Stomach (tissue), 19 donors: ENCODE measurements at places on chromosomes 1 and 21. TPM values are rescaled to one million over a fixed set of nuclear protein-coding genes. Genes with fewer than 3 reads are reported as not detected.

GRCh38 chr1:53550201-53550741, 91.1 kb downstream of the DMRTB1 start:
- DNase-seq: peak; percentile 44

DNA sequence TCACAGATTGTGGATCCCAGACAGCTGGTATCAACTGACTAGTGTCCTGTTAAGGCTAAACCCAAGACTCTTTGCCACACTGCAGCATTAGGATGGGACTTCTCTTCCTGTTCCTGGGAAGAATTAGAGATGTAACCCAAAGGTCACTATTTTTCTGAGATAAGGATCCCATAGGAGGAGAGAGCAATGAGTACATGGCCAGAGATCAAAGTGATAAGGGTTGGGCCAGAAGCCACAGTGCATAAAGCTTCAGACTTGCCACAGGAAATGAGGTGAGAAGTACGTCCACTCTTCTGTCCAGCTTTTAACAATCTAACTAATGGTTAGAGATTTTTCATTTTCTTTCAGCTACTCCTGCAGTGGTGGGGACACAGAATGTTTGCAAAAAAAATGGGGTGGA, at the start of gene HSD3B1:
Gene HSD3B1, plus strand, starts transcription at position 270 of the 400 bp plus-strand sequence. CDS start 267 bp downstream, outside the sequence.
- no peak for DNase-seq

- DNase-seq: peak; percentile 70
Observed at GRCh38 chr1:3410142-3410925, 44.1 kb upstream of the ARHGEF16 start.

GRCh38 chr1:119409731-119410130, 5.2 kb upstream of the HSD3B2 start:
- no peak for DNase-seq

DNA sequence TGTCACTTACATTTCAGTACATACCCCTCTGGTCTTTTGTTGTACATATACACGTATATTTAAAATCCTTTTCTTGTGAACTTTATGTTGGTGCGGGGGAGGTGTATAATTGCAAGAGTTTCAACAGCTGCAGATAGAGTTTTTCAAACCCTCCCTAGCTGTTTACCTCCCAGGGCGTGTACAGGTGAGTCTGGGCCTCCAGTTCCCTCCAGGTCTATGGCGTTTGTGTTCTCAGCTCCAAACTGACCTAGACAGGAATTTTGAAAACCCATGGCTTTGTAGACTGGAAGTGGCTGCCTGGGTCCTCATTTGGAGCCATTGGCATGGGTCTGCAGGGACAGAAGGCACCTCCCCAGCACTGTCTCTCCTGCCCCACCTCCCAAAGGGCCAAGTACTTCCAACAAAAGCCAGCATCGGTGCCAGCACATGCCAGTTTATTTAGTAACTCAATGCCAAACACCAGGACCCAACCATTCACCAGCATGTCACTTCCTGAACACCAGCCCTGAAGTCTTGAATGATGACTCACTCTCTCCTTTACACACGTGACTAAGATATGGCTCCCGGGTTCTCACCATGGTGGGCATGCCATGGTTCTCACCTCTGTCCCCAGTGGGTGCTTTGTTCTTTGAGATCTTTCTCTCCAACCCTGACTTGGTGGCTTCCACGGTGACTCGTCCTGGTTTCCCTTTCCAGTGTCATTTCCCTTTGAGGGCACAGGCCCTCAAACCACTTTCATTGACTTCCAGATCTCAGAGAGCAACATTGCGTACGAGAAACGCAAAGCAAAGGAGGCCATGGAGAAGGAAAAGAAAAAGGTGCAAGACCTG, 57.3 kb upstream of the EFHD2 start:
- DNase-seq: peak; percentile 77

- DNase-seq: no peak
Observed at GRCh38 chr1:8219530-8219929, 98.4 kb upstream of the SLC45A1 start.

DNA sequence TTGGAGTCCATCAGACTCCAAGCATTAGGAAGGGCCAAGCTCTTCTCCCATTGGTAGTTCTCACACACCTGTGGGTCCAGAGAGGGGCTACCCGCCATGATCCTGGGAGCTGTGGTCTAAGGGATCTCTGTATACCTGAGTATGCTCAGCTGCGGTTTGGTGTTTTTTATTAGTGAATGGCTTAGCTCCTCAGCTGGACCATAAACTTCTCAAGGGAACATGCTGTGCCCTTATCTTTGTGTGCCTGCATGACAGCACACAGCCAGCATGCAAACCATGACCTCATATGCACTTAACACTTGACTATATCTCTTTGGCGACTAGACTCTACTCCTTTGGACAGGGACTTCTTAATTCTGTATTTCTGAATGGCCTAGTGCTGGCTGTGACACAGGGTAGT, 94.5 kb downstream of the CD58 start:
- DNase-seq: no peak

DNA sequence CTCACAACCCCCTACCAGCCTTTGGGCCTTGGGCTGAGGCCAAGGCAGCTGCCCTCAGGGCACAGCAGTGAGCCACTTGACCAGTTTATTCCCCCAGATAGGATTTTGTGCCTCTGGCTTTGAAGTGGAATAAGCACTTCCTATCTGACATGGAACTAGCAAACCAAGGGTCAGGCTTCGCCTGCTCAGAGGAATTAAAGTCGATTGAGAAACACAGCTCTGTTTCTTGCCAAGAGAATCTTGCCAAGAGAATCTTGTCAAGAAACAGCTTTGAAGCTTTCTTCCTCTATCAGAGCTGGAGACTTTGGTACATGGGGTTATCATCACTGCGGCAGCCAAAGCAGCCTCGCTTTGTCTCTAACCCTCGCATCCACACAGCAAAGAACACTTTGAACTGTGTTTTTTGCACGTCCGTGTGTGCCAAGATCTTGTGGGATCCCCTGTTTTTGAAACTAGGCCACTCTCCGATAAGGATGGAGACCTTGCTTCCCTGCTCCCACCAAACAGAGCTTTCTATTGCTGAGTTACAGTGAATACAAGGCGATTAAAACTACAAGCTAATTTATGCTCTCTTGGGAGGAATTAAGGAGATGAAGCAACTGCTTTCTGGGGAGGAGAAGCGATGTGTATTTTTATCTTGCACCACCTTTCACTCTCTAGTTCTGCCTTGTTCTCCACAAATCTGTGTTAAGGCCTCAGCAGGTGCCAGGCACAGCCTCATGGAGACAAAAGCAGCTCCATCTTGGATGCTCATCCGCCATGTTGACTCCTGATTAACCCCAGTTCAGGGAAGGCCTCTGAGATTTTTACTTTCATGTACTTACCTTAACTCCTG, 67.3 kb downstream of the RHOU start:
- peak; percentile 73 for DNase-seq

GRCh38 chr1:178716111-178716510, 8.9 kb upstream of the RALGPS2 start:
- no peak for DNase-seq

- DNase-seq: no peak
Observed at GRCh38 chr1:82143108-82143833, 342.5 kb downstream of the ADGRL2 start.

DNA sequence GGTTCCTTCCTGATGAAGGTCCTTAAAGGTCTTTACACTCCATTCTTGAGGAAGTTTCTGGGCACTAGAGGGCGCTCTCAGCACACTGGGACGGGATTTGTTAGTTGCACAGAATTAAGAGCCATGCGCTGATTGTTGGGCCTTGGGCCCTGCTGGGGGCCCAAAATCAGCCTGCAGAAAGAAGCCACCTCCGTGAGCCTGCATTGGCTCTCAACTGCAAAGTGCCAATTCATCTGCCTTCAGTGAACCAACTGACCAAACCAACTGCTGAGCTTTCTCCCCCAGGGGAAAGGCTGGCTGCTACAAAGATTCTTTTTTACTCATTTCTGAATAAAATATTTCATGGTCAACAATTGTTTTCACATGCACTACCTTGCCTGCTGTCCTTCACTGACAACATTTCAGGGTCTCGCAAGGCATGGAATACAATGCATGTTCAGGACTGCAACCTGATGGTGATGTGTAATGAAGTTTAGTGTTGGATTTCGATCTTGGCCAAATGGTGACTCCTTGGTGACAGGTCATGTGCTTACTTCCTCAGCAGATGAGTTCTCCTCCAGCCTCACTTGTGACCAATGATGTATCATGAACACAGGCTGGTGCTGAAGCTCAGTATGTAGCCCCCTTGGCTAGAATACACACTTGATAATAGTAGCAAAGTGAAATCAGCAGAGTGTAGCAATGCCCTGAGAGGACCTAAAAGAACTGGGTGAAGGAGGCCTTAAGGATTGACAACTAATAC, 45.7 kb upstream of the PRDX6 start:
- DNase-seq: peak; percentile 95

GRCh38 chr1:169107603-169108208, 1.2 kb downstream of the ATP1B1 start:
- DNase-seq: no peak

GRCh38 chr1:165144757-165145397, 211.6 kb downstream of the LMX1A start:
- DNase-seq: peak; percentile 82

DNA sequence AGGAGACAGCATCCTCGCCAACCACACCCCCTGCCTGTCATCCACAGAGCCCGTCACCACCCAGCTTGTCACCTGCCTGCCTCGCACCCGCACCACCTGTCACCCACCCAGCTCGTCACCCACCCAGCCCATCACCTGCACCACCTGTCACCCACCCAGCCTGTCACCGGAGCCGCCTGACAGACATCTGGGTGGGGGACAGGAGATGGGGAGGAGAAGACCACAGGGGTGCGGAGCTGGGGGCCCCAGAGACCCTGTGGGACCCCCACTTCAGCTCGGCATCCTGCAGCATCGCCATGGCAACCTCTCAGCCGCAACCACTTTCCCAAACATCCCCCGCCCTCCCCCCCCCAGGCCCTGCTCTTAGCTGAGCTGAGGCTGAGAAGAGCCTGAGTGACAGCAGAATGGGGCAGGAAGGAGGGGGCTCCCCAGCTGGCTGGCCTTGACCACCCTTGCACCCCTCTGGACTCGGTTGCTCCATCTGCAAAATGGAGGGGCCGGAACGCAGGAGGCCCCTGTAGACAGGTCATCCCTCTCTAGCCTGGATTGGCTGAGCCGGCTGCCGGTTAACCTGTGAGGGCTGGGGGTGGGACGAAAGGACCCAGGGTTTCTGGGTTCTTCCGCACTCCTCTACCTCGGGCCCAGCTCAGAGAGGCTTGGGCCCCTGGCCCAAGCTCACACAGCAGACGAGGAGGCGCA, 11.6 kb downstream of the AHDC1 start:
- no peak for DNase-seq

GRCh38 chr1:183633676-183634343, 1.8 kb downstream of the ARPC5 start:
- peak; percentile 81 for DNase-seq

- no peak for DNase-seq
Observed at GRCh38 chr1:54163051-54163450, 10.3 kb upstream of the CDCP2 start.

DNA sequence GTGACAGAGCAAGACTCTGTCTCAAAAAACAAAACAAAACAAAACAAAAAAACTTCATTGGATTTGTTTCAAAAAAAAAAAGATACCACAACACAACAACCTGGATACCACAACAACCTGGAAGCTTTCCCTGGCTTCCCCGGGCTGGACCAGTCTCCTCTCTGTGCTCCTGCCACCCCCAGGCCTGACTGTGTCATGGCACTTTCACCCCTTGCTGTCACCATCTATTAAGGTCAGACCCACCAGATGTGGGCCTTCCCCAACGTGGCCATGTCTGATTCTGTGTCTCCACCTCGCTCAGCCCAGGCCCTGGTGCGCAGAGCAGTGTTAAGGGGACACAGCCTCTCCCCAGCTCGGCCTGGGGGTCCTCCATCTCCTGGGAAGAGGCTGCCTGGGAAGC, 28.3 kb upstream of the ACOT11 start:
- DNase-seq: no peak

DNA sequence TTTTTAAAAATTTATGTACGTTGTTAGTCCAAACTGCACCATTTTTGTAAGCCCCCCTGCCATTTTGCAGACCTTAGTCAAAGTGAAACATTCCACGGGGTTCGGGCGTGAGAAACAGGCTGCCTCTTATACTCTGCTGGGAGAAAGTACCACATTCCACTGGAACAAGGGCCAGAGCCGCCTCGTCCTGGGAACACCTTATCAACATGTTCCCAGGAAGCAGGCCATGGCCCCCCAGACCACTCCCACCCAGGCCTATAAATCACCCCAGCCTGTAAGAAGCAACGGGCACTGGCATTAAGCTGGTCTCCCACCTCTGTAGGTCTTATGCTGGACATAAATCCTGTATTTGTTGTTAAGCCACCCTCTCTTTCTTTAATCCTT, 854 bp upstream of the ZRANB2 start:
- no peak for DNase-seq

GRCh38 chr1:1917995-1918900, 831 bp downstream of the TMEM52 start:
- DNase-seq: peak; percentile 30

TMCC2 gene
- 3.1 TPM for total RNA-seq

EFNA3 gene
- not detected for total RNA-seq

TACSTD2 gene
- 33.6 TPM for total RNA-seq

RGS8 gene
- not detected for total RNA-seq

PDXK gene
- 41.9 TPM for total RNA-seq

GPR37L1 gene
- 0.18 TPM for total RNA-seq

RGS13 gene
- 0.73 TPM for total RNA-seq

PCP4L1 gene
- total RNA-seq: 17.6 TPM

KCNN3 gene
- total RNA-seq: 3.5 TPM

MCOLN3 gene
- 0.89 TPM for total RNA-seq
